ENCODE measurements at places on chromosomes 3 and 15.
A peak's percentile ranks its signal among the peaks of the same experiment; 100 is the strongest.

DNA sequence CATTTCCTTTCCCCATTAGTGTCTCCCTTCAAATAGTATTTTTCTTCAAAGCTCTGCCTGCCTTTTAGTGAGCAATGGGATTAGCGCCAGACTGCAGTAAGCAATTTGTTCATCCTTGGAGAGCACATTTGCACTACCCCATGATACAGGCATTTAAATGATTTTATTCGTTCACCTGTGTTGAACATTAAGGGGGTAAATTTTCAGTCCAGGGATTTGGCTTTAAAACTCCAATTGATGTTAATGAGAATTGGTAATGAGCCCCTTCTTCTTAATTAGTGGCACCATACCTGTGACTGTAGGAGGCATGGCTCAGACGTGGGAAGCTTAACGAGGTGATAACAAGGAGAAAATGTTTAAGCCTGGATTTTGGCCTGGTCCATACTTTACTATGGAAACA lies 161.4 kb upstream of the NANOGP8 start:
- no peak for DNase-seq

GRCh38 chr3:150666167-150666566 lies 37.6 kb downstream of the ERICH6 start:
- DNase-seq: no peak

GRCh38 chr15:55408012-55408928 lies at the start of the genes CCPG1 and PIERCE2:
Gene CCPG1 (minus strand): TSS chr15:55408359. CDS start chr15:55389424, 18,935 bp downstream.
Gene PIERCE2 (plus strand): TSS chr15:55408495. CDS start chr15:55408769, 274 bp downstream.
- DNase-seq: peak; percentile 70

- DNase-seq: no peak
Measured at GRCh38 chr15:77695961-77696582, 63.4 kb upstream of the LINGO1 start.

- no peak for DNase-seq
Measured at GRCh38 chr3:103662591-103662990, 1227.8 kb downstream of the ZPLD1 start.

- DNase-seq: no peak
Measured at GRCh38 chr3:105328338-105328730, 38.4 kb upstream of the ALCAM start.

- DNase-seq: peak; percentile 63
Measured at GRCh38 chr15:81133782-81134461, at the start of gene CFAP161. Gene CFAP161 (plus strand): TSS chr15:81134270. CDS start chr15:81134330, 60 bp downstream.

GRCh38 chr3:98827221-98827920 lies 64.2 kb downstream of the ST3GAL6 start:
- DNase-seq: no peak

DNA sequence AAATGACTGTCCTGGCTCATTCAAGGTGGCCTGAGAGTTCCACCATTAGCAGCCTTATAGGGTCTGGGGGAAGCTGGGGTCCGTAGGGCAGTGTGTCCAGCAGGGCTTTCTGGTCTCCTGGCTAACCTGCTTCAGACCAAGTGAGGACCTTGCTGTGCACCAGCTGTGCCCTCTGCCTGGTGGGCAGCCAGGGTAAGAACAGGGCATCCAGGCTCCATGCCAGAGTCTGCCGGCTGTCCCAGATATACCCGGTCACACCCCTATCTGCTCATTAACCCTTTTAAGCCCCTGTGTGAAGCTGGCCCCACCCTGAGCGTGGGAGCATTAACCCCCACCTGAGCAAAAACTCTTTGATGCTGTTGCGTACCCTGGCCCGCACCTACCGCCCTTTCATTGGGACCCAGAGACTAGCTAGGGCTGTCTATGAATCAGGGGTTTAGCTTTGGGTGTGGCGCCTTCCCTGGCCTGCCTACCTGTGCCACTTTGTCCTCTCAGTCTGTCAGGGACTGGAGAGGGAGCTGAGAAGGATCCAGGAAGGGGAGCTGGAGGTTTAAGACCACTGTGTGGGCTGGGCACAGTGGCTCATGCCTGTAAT lies 17.6 kb downstream of the SEMA3F start:
- no peak for DNase-seq

DNA sequence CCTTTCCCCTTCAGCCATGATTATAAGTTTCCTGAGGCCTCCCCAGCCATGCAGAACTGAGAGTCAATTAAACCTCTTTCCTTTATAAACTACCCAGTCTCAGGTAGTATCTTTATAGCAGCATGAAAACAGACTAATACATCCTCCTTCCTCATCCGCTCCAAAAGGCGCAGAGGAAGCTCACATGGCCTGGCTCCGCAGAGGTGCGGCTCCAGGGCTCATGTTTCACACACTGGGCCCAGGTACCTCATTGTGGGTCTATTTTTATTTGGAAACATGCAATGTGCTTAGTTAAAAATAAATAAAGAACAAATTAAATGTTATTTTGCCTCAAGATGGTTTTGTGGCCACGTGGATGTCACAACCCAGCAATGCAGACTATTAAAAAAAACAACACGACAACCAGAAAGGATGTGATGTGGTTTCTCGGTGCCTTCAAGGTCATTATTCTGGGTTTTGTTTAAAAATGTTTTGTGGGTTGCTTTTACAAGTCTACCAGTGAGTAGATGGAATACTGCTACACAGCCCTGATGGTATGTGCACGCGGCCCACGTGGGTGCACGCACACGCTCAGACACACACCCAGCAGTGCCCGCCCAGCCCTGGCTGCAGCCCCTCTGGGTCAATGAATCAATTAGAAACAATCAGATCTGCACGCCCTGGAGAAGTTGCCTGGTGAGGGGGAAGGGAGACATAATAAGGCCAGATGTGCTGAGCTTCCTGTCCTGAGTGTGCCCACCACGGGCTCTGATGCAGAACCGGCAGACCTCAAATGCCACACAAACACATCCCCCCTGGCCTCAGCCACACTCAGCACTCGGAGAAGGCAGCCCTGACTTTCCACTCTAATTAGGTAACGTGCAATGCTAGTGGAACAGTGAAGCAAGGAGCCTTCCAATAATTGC lies 140.1 kb downstream of the ADAMTS17 start:
- DNase-seq: no peak

- DNase-seq: no peak
Measured at GRCh38 chr3:117084739-117085270, 375.2 kb downstream of the TUSC7 start.
